ENCODE measurements at places on chromosomes 1 and 21. TPM values are rescaled to one million over a fixed set of nuclear protein-coding genes. Genes with fewer than 3 reads are reported as not detected.

CLDN19 gene
- total RNA-seq: 0.05 TPM

TIAM1 gene
- total RNA-seq: 3.7 TPM

WNT2B gene
- 1.6 TPM for total RNA-seq

RBM8A gene
- 172 TPM for total RNA-seq

OR10Z1 gene
- total RNA-seq: not detected

DNM3 gene
- 0.46 TPM for total RNA-seq

Measured in Panc1 (cell line).